Fibroblast of lung (primary cell): ENCODE measurements at places on chromosomes 3 and 15. TPM values are rescaled to one million over a fixed set of nuclear protein-coding genes. Genes with fewer than 3 reads are reported as not detected.

Gene SENP5
- total RNA-seq = 41.3 and 43.8 TPM in 2 replicates

DNA sequence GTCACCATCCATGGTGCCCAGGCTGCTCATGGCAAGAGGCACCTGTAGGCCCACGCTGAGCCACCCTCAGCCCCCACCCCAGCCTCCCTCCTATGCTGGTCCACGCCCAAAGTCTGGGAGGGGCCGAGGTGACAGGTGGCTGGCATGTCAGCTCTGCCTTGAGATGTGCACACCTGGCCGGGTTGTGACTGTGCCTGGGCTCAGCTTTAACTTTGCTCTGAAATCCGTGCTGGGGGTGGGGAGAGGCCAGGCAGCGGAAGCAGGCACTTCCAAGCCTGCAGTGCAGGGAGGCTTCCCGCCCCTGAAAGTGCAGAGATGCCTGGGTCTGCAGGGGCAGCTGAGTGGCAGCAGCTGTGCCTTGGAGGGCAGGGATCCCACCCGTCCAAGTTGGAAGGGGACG is 1124.8 kb downstream of the SI start:
- no peaks in the 10 kb centered on the region for H3K27me3 ChIP-seq
- H3K27ac ChIP-seq = no peak overlapping the region
- DNase-seq = no peak
- no peak overlapping the region for H3K4me3 ChIP-seq
- no peaks in the 10 kb centered on the region for H3K4me1 ChIP-seq

DNA sequence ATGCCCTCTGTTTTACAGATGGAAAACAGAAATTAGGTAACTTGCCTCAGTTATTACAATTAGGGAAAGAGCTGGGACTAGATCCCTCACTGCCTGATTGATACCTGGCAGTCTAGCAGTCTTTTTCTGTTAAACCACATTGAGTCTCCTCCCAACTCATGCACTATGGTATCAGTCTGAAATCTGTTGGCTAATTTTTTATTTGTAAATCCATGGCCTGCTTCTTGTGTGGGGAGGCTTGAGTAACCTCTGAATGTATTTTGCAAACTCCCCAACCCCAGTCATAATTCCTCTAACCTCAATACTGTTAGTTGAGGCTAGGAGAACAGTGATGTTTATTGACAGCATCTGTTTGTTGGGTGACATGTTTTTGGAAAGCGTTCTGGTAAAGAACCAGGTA is 35.9 kb downstream of the TMOD3 start:
- H3K27ac ChIP-seq = no peak overlapping the region
- peaks cover 1% of the 10 kb centered on the region for H3K36me3 ChIP-seq
- H3K4me1 ChIP-seq = peaks cover 3% of the 10 kb centered on the region
- H3K27me3 ChIP-seq = no peaks in the 10 kb centered on the region

Gene ADAMTS17
- under 0.01 and 0.17 TPM in 2 replicates for total RNA-seq

GRCh38 chr3:54891540-54891897 is 36.3 kb downstream of the LRTM1 start:
- H3K4me1 ChIP-seq = peaks cover 17% of the 10 kb centered on the region
- no peak overlapping the region for H3K4me3 ChIP-seq
- no peaks in the 10 kb centered on the region for H3K27me3 ChIP-seq
- peak; percentile 98 for DNase-seq

Gene MORC1
- total RNA-seq = not detected in 2 replicates

Gene ADPRH
- 3.1 and 7.4 TPM in 2 replicates for total RNA-seq

Gene HRG
- not detected in 2 replicates for total RNA-seq

Gene ZIC1
- total RNA-seq = 0.26 TPM in 1 of 2 replicates, not detected in the other

Gene TTLL13
- under 0.01 TPM in 1 of 2 replicates, not detected in the other for total RNA-seq

DNA sequence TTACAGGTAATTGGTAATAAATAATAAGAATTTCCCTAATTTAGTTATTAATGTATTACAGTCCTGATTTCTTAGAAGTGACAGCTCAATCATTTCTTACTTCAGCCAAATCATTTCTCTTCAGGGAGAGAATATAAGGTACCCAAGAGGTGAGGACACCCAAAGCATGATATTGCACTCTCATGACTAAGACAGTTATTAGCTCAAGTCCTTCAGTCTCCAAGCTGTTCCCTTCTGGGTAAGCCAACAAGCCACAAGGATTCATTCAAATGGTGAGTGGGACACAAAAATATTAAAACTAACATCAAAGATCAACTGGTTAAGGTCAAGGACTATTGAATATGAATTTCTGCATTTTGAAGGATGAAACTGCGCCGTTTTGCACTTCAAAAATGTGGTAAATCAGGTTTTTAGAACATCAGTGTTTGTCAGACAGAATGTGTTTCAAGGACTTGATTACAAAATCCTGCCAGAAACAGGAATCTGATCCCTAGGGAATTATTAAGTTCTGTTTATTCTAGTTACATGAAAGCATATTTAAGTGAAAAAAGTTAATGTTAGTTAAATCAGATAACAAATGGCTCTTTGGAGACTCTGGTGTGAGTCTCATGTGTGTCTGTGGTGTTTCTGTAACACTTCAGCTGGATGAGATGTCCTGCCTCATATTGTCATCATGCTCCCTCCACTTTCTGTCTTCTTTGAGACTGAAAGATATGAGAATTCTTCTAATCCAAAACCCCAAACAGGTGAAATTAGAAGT is 101.7 kb upstream of the COL8A1 start:
- no peak overlapping the region for H3K27ac ChIP-seq
- no peak overlapping the region for H3K4me3 ChIP-seq
- no peaks in the 10 kb centered on the region for H3K27me3 ChIP-seq
- no peaks in the 10 kb centered on the region for H3K4me1 ChIP-seq
- no peaks in the 10 kb centered on the region for H3K36me3 ChIP-seq
- peak; percentile 63 for DNase-seq

DNA sequence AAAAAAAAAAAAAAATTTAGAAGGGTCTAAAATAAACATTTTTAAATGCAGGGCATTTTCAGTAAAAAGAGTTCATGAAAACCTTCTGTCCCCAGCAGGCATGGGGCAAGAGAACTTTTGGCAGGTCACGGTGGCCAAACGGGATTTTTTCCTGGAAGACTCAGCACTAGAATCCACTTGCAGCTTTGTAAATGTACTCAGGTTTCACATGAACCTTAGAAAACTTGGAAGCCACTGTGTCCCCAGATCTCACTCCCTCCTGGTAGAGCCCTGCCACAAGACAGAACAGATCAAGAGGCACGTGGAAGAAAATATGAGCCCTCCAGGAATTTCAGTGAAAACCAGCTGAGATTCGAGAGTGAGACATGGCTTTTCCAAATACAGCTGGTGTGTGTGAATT is 2.1 kb upstream of the GNB5 start:
- H3K27ac ChIP-seq = no peak overlapping the region
- no peak overlapping the region for H3K4me3 ChIP-seq
- DNase-seq = no peak
- no peaks in the 10 kb centered on the region for H3K4me1 ChIP-seq
- H3K36me3 ChIP-seq = no peaks in the 10 kb centered on the region
- peaks cover 2% of the 10 kb centered on the region for H3K27me3 ChIP-seq

DNA sequence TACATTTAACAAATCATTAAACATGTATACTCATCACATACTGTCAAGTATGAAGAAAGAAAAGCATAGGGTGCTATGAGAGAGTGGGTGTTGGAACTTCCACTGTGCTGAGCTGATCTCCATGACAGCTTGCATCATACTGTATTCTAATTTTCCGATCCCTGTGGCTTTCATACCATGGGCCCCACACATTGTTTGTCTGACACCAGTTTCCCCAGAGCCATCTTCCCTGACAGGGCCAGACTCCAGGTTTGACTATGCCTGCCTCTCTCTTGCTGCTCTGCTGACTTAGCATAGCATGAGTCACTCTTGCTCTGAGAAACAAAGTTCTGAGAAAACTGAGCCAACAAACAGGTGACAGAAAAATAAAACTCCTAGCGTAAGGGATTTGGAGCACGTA is 37.0 kb upstream of the CASR start:
- DNase-seq = no peak
- H3K4me1 ChIP-seq = no peaks in the 10 kb centered on the region
- H3K27me3 ChIP-seq = no peaks in the 10 kb centered on the region
- H3K4me3 ChIP-seq = no peak overlapping the region
- no peaks in the 10 kb centered on the region for H3K36me3 ChIP-seq

- peak; percentile 56 for DNase-seq
- H3K4me3 ChIP-seq = no peak overlapping the region
- H3K27me3 ChIP-seq = no peaks in the 10 kb centered on the region
Observed at GRCh38 chr3:110227991-110228390, 843.6 kb upstream of the NECTIN3 start.

- peaks cover 1% of the 10 kb centered on the region for H3K36me3 ChIP-seq
- DNase-seq = no peak
- no peak overlapping the region for H3K4me3 ChIP-seq
- H3K27ac ChIP-seq = no peak overlapping the region
- no peaks in the 10 kb centered on the region for H3K27me3 ChIP-seq
Observed at GRCh38 chr15:48759921-48760320, 50.9 kb downstream of the CEP152 start.

Gene STRIT1
- total RNA-seq = not detected in 2 replicates

Gene TMEM207
- not detected in 2 replicates for total RNA-seq

- DNase-seq = no peak
- H3K4me3 ChIP-seq = no peak overlapping the region
- no peaks in the 10 kb centered on the region for H3K36me3 ChIP-seq
- no peak overlapping the region for H3K27ac ChIP-seq
Observed at GRCh38 chr3:160194438-160194837, 30.8 kb upstream of the C3orf80 start.

- no peaks in the 10 kb centered on the region for H3K27me3 ChIP-seq
- no peak overlapping the region for H3K4me3 ChIP-seq
- H3K27ac ChIP-seq = no peak overlapping the region
- no peaks in the 10 kb centered on the region for H3K36me3 ChIP-seq
Observed at GRCh38 chr3:105746231-105746996, 122.4 kb downstream of the CBLB start.

Gene RTP1
- under 0.01 TPM in 1 of 2 replicates, not detected in the other for total RNA-seq

DNA sequence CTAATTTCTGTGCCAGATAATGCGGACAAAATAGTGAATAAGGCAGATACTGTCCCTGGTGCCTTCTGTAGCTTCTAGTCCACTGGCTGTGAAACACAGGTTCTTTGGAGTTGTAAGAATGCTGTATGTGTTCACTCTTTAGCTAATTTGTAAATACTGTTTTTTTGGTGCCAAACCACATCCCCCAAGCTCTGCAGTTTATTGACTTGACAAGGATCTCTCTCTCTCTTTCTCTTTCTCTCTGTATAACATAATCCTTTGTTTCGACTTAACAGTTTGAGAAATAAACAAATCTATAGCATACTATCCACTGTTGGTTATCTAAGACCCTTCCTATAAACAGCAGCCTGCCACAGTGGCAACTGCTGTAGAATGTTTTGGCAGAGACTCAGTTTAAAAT is 7.6 kb downstream of the SMAD3 start:
- H3K27me3 ChIP-seq = no peaks in the 10 kb centered on the region
- DNase-seq = no peak
- no peak overlapping the region for H3K4me3 ChIP-seq
- H3K4me1 ChIP-seq = peaks cover 28% of the 10 kb centered on the region

DNA sequence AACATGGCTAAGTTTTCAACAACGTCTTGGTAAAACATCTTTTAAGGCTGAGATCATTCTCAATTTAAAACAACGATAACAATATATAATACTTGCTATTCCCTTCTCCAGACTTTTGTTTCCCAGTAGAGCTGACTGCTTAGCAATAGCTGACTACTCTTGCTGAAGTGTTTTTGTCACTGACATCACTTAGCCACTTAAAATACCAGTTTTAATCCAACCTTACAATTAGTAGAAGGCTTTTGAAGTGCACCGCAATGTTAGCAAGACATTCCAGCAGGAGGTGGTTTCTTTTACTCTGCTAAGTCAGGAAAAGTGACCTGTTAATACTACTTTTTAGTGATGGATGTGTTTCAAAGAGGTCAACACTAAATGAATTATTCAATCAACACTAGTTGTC is 28.7 kb upstream of the GBE1 start:
- no peak for DNase-seq
- no peaks in the 10 kb centered on the region for H3K36me3 ChIP-seq
- no peaks in the 10 kb centered on the region for H3K27me3 ChIP-seq
- no peak overlapping the region for H3K4me3 ChIP-seq
- no peak overlapping the region for H3K27ac ChIP-seq

DNA sequence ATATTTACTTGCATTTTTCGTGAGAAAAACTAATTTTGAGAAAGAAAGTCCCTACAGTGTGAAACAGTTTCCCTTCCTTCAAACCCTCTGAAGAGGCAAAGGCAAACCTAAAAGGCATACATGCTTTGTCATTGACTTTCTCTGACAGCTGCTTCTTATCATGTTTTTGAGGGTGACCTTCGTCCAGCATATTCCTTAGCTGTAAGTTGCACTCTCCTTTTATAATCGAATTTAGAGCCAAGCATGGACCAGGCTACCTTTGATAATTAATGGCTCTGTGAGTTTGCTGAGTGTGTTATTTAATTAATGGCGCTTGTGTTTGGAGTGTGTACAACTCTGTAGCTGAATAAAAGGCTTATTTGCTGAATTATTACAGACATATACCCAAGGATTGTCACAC is 684.2 kb upstream of the CFAP20DC start:
- H3K4me3 ChIP-seq = no peak overlapping the region
- H3K36me3 ChIP-seq = no peaks in the 10 kb centered on the region
- no peak overlapping the region for H3K27ac ChIP-seq
- no peaks in the 10 kb centered on the region for H3K4me1 ChIP-seq
- no peak for DNase-seq

- no peaks in the 10 kb centered on the region for H3K27me3 ChIP-seq
- H3K4me1 ChIP-seq = no peaks in the 10 kb centered on the region
- H3K27ac ChIP-seq = peak overlapping the region; percentile 38
- DNase-seq = peak; percentile 83
- H3K4me3 ChIP-seq = peak overlapping the region; percentile 55
Observed at GRCh38 chr15:77944002-77944867, 133.3 kb downstream of the TBC1D2B start.

DNA sequence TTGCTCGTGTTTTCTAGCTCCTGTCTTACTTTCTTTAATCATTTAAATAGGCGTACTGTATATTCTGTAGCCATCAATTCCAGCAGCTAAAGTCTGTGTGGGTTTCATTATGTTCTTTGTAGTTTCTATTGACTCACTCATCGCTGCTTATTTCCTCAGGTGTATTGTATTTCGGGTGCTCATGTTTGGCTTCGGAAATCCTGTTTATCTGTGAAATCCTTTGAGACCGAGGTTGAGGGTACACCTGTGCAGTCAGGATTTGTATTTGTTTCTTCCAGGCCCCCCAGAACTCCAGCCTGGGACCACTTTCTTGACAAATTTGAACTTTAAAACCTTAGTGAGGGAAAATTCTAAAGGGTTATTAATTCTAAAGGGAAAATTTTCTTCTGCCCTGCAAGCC is 2.0 kb upstream of the PAK2 start:
- peaks cover 2% of the 10 kb centered on the region for H3K4me1 ChIP-seq
- H3K4me3 ChIP-seq = no peak overlapping the region
- DNase-seq = no peak
- H3K27me3 ChIP-seq = no peaks in the 10 kb centered on the region
- H3K27ac ChIP-seq = no peak overlapping the region
- H3K36me3 ChIP-seq = no peaks in the 10 kb centered on the region

DNA sequence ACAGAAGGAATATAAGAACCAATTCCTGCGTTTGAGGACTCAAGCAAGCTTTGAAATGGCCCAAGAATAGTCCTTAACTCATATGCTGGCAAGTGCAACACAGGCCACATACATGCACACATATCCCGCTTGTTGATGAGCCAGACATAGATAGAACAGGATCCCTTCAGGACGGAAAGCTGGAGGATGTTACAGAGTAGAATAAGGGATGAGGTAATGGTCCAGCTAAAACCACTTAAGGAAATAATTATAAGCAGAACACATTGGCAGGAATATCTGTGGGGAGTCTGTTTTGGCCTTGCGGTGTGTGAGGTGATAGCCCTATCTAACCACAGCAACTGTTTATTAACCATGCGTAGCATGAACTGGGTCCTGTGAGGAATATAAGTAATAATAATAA is 25.0 kb downstream of the SCG3 start:
- no peak for DNase-seq
- H3K4me3 ChIP-seq = no peak overlapping the region
- H3K27ac ChIP-seq = no peak overlapping the region
- no peaks in the 10 kb centered on the region for H3K4me1 ChIP-seq
